Renal cortical epithelial cell (primary cell): ENCODE measurements at places on chromosomes 2 and 18.

DNA sequence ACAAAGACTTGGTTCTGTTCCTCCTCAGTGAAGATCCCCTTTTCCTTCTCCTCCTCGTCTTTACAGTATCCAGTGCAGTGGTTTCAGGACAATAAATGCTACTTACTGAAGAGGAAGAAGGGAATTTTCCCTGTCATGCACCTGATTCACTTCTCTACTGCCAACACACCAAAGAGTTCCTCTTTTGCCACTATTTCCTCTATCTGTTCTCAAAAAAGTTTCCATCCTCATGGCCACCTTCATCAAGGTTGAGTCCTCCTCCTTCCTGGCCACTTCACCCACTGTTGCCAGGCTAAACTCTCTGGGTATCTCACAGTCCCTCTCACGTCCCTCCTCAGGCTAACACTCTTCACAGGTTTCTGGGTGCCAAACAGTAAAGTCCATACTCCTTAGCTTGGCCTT lies 41.7 kb downstream of the PLEKHM3 start:
- DNase-seq: no peak

DNA sequence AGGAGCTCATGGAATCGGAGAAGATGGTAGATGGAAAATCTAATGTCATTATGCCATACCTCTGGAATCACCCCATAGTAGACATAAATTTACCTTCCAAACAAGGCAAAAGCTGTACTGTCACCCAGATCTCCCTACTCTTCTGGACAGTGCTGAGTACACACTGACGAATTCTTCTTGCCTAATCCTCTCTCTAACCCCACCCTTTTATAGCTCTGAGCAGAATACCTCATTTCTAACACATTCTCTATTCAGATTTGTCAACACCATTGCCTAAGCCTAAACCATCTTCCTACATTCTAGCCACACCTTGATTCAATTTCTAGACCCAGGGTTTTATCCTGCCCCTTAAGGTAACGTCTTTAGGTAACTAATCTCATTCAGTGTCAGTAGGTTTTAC lies 321.0 kb upstream of the NRP2 start:
- DNase-seq: no peak

DNA sequence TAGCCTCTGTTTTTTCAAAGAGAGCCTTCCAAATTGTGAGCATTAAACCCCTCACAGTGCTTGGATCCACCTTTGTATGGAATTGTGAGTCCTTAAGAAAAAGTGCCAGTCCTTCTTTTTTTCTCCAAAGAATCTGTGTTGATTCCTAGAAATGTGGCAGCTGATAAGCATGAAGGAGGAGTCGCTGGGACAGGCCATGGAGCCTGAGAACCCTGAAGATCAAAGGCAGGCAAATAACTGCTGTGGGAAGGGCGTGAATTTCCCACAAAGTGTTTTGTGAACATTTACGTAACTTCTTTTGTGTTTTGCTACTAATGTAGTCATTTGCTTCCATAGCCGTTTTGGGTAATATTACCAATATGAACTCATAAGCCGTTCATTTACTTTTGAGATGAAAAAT lies 27.7 kb upstream of the CHMP1B start:
- DNase-seq: no peak

- DNase-seq: no peak
Measured at GRCh38 chr18:76992226-76993084, 140.1 kb downstream of the MBP start.

GRCh38 chr18:80154293-80154692 lies 45.2 kb downstream of the ADNP2 start:
- DNase-seq: no peak

DNA sequence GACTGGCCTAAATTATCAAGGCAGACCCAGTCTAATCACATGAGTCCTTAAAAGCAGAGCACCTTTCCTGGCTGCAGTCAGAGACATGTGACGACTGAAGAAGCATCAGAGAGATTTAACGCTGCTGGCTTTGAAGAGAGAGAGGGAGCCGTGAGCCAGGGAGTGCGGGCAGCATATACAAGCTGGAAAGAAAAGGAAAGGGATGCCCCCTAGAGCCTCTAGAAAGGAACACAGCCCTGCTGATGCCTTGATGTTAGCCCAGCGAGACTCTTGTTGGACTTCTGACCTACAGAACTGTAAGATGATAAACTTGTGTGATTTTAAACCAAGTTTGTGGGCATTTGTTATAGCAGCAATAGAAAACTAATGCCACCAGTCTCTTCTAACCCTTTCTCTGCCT lies 58.1 kb downstream of the HEATR5B start:
- DNase-seq: no peak

DNA sequence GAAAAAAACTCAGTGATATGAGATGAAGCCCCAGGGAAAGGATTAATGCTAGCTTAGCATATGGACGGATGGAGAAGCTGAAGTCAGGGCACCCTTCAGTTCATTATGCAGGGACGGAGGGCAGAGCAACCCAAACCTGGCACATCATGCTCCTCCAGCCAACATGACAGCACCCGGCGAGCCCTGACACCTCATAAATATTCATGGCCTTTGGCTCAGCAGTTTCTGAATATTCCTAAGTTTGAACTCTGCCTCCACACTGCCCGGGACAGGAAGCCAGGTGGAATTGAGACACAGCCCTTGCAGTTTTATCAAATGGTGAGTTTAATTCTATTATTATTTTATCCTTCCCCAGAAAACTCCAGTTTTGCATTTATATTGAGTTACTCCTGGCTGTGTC lies 87.3 kb upstream of the SH3BP4 start:
- DNase-seq: no peak

DNA sequence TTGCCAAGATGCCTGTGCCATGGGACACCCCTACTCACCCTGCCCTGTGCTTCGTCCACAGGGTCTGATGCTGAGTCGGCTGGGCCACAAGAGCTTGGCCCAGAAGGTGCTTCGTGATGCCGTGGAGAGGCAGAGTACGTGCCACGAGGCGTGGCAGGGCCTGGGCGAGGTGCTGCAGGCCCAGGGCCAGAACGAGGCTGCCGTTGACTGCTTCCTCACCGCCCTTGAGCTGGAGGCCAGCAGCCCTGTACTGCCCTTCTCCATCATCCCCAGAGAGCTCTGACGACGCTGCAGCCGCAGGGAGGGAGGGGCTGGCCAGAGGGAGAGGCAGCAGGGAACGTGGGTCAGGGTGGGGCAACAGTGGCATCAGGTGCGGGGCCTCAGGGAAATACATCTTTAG lies 81.5 kb downstream of the STPG4 start:
- no peak for DNase-seq

GRCh38 chr2:173451118-173451517 lies 96.4 kb downstream of the CDCA7 start:
- DNase-seq: no peak

DNA sequence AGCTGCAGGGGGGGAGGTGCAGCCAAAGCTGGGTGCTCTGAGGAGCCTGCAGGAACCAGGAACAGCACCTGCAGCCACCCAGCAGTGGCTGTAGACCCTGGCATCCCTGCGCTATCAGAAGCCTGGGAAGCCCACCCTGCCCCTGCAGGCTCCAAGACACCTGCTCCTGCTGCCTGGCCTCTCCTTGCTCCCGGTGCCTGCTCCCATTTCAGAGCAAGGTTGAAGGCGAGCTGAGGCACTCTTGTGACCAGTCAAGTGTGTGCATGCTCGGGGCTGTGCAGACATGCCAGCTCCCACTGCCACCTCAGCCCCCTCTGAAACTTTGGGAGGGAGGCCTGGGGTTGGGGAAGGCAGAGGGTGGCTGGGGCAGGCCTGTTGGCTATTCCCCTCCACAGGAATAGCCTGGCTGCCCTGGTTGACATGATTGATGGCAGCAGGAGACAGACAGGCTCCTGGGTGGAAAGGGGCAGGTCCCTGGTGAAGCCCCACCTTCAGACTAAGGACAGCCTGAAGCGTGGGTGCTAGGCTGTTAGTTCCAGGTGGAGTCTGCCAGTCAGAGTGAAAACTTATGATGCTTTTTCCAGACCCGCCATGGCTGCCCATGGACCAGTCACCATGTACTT lies 151.4 kb downstream of the MBD5 start:
- no peak for DNase-seq

- no peak for DNase-seq
Measured at GRCh38 chr2:241637795-241638660, 535 bp downstream of the ATG4B start.

- no peak for DNase-seq
Measured at GRCh38 chr18:51153659-51154371, 43.7 kb downstream of the MEX3C start.
